ENCODE measurements at places on chromosomes 3 and 15.
A peak's percentile ranks its signal among the peaks of the same experiment; 100 is the strongest.

- DNase-seq = peak; percentile 90
Measured at GRCh38 chr15:31391687-31392671, 65.3 kb downstream of the KLF13 start.

DNA sequence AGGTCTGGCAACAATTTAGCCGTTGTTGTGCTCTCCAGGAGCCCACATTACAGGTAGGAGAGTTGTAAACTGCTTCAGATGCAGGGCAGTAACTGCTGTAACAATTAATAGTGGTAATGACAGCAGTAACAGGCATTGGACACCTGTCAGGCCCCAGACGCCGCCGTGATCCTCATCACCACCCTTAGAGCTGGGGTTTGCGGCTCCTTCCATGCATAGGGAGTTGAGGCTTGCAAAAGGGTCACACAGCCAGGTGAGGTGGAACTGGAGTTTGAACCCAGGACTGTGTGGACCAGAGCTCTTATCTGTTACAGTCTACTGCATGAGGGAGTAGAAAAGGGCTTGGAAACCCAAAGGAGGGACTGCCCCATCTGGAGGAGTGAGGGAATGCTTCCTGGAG, 26.8 kb upstream of the NR2C2 start:
- DNase-seq = no peak

DNA sequence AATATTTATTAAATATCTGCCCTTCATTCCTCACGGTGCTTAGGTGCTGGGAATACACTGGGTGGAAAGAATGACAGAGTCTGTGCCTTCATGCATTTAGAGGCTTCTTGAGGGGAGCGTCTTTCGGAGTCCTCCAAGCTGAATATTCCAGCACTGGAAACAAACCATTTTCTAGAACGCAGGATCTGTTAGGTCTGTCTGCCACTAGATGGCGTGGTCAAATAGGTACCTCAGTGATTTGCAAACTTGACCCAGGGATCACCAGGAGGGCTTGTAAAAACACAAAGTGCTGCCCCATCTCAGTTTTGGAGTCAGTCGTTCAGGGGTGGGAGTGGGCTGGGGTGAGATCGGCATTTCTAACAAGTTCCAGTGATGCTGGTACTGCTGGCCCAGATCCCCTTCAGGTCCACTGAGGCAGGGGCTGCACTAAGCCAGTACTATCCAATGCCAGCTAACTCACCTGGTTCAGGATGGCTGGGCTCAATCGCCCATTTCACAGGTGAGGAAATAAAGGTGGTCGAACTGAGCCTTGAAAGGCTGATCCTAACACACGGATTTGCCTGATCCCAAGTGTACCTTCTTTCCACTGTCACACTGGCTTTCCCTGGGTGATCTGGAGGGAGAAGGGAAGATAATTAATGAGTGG, 14.8 kb downstream of the ARNT2 start:
- DNase-seq = peak; percentile 30

DNA sequence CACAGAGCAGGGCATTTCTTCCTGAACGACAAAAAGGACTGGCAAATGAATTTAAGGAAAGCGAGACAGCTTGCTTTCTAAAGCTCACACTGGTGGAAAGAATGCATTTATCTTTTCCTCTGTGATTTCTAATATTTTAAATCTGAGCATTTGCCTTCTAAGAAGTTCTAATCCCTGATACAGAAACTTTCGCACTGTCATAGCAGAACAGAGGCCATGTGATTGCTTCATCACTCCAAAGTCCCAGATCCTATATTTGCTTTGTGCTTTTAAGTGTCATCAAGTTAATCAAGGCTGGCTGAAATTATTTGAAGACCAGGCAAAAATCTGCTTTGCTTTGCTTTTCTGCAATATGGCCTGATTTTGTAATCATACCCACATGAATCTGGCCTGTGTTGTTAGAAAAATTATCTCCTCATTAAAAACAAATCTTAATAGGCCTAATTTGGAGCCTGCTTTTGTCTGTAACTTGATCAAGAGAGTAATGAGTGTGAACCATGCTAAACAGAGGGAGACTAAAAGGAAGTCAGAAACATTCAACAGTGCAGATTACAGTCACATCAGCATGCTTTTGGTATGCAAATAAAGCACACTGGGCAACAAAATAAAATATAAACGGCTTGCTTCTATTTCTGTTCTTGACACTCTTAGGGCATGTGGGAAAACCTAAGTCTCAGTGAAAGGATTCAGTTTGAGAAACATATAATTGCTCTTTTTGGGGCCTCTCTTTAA, 178.2 kb upstream of the ADAMTS9 start:
- DNase-seq = no peak

- peak; percentile 81 for DNase-seq
Measured at GRCh38 chr3:188389711-188390342, 235.9 kb downstream of the LPP start.

- no peak for DNase-seq
Measured at GRCh38 chr3:171526146-171526545, 65.9 kb upstream of the TNIK start.

DNA sequence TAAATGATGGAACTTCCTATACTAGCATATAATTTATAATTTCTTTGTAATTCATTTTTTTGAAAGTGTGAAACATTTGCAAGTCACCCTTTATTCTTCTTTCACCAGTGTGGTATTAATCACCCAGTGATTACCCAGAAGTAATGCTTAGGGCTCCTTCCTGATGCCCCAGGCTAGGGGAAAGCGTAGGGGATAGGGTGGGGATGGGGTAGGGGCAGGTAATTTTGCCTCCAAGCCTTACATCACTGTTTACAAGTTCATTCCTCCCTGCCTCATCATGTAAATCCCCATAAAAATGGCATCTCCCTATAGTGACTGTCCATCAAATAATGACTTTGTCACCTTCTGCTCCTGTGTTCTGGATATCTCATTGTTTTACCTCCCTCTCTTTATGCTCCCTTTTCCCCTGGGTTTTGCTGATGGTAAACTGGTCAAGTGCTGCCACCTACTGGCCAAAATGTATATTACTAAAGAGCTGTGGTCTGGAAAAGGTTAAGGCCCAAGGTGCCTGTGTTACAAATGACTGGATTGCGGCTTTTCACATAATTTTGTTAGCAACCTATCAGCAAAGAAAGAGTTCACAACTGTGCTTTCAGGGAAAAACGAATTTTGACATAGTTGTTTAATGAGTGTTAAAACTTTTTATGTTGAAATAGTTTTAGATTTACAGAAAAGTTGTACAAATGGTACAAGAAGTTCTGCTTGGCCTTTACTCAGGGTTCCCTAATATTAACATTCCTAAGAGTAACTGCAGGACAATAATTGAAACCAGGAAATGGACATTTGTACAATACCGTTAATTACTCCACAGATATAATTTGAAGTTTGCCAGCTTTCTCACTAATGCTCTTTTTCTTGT, 54.7 kb downstream of the ONECUT1 start:
- DNase-seq = peak; percentile 77

DNA sequence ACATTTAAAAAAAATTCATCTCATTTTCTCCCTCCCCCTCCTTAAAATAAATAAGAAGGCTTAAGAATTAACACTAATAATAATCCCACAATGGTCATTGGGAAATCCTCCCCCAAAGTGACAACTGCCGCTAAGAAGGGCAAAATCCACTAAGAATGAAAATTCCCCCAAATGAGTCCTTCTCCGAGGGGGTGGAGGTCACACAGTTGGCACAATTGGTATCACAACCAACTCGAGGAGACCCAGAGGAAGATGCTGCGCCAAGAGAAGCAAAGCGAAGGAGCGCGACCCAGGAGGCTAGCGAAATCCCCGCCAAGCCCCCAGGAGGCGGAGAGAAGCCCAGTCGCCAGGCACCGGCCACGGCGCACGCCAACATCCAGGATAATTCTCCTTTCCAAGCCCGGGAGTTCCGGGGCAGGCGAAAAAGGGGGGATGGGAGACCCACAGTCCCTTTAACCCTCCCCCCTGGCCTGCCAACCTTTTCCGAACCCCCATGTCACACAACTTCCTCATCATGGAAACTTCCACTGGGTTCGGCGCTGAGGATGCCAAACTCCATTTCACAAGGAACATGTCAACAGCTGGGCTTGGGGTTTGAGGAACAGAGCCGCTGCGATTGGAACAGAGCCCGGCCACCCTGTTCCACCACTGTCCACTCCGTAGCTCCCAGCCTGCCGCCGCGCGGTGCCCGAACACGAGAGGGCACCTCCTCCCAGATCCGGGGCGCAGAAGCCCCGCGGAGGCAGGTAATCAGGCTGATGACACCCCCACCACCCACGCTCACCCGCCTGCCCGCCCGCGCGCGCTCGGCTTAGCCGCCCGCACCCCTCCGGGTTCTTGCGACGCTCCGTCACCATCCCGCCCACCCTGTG, 668 bp downstream of the THRB start:
- DNase-seq = peak; percentile 7

- DNase-seq = no peak
Measured at GRCh38 chr3:51673802-51674654, 3.0 kb downstream of the TEX264 start.

- no peak for DNase-seq
Measured at GRCh38 chr3:142337994-142338393, 109.8 kb downstream of the XRN1 start.
